ENCODE measurements at places on chromosomes 3 and 15. TPM values are rescaled to one million over a fixed set of nuclear protein-coding genes. Genes with fewer than 3 reads are reported as not detected.

TEX55 gene
- total RNA-seq, result not detected

C3orf70 gene
- 0.64 TPM for total RNA-seq

SLC6A20 gene
- total RNA-seq, result 0.27 TPM

FAM81A gene
- 2.4 TPM for total RNA-seq

GRCh38 chr3:128490915-128491690, 1.9 kb downstream of the GATA2 start:
- DNase-seq, result peak; percentile 28

DNA sequence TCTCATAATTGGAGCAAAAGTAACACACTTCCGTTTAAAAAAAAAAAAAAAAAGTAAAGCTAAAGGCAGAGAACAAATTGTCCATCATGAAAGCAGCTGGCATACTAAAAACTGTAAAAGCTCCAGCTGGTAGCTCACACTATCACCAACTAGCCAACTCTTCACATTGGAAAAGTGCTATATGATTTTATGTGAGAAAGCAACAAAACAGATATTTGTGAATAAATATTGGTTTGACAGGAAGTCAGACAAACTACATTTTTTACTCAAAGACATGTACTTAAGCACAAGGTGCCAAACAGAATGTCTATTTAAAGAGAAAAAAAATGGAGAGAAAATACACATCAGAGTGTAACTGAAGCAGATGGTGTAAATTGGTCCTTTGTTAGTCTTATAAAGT, 231.2 kb upstream of the CADM2 start:
- no peak for DNase-seq

DNA sequence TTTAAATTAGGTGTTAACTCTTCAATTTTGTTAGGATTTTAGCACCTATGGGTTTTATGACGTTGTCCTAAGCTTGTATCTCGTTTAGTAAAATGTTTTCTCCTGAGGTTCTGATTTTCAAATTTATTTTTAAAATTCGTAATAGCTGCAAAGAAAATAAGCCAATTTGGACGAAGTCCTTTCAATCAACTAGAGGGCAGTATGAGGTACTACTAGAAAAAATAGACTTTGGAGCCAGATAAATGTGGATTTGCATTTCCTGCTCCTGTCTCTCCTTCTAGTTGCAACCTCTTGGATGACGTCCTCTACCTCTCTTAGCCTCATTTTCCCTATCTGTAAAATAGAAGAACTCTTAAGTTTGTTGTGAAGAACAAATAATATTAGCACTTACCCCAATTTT, 81.1 kb downstream of the SLTM start:
- no peak for DNase-seq

DNA sequence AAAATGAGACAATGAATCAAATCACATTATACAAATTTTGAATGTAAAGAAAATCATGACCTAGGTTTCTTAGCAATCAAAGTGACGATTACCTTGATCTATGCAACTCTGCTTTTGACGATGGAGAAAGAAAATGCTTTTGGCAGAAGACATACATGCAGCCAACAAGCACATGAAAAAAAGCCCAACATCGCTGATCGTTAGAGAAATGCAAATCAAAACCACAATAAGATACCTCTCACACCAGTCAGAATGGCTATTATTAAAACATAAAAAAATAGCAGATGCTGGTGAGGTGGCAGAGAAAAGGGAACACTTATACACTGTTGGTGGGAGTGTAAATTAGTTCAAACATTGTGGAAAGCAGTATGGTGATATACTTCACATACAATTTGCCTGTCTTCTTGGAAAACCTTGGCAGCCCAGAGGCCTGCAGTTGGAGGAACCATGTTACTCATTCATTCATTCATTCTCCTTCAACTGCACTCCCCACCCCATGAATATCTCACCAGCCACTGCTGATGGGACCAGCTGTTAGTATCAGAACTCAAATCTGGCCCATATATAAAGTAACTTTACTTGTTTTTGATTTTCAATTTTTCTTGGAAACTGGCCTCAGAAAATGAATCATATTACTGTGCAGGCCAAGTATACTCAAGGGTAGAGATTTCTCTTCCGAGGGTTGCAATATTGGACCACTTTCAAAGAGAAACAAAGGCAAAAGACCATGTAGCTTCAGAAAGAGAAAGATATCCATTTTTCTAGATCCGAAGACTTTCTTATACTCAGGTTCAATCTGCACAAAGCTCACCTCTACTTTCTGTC, 358.6 kb upstream of the ARHGEF26 start:
- DNase-seq, result no peak

DNA sequence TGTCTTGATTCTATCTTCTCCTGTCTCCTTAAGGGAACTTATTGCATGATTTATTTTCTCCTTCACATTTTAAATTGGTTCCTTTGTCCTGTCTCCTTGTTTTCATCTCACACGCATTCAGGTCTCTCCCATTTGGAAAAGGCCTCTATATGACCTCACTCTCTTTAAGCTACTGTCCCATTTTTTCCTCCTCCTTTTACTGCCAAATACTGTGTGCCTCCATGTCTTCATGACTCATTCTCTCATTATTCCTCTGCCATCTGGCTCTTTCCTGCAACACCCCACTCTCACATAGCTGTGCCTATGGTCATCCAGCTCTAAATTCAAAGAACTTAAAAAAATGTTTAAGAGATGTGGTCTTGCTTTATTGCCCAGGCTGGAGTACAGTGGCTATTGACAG, 48.0 kb downstream of the TYRO3 start:
- DNase-seq, result no peak

- DNase-seq, result no peak
Measured at GRCh38 chr15:41957021-41957897, 15.1 kb downstream of the EHD4 start.

- DNase-seq, result no peak
Measured at GRCh38 chr3:151625086-151625485, 108.6 kb upstream of the AADACL2 start.

DNA sequence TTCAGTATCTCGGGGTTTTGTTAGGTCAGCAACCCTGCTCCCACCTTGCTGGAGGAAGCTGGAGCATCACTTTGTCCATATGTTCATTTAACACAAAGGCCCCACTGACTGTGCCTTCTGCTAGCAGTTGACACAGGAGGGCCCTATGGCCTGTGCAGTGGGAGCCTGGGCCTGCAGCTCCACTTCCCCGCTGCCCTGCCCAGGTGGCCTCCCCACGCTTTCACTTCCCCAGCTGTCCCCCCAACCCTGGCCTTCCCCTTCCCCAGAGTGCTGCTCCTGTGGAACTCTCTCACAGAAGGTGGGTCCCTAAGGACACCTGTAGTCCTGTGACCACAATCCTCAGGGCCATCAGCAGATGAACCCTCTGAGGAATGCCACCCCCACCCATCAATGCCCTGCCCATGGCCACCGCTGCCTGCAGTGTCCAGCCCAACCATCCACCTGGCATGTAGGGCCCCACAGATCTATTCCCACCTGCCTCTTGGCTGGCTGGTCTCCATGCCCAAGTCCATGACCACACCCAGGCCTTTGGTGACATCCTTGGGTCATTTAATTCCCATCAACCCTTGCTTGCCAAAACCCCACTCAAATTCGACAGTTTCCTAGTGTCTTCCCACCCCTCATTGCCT, 13.5 kb downstream of the TBC1D21 start:
- DNase-seq, result no peak

GRCh38 chr3:194306109-194306686, 44.9 kb downstream of the CPN2 start:
- no peak for DNase-seq

GRCh38 chr3:71415681-71416122, 167.8 kb downstream of the FOXP1 start:
- DNase-seq, result no peak

GRCh38 chr3:31505371-31506048, 27.2 kb upstream of the STT3B start:
- no peak for DNase-seq
